ENCODE measurements at places on chromosomes 5 and 9.

DNA sequence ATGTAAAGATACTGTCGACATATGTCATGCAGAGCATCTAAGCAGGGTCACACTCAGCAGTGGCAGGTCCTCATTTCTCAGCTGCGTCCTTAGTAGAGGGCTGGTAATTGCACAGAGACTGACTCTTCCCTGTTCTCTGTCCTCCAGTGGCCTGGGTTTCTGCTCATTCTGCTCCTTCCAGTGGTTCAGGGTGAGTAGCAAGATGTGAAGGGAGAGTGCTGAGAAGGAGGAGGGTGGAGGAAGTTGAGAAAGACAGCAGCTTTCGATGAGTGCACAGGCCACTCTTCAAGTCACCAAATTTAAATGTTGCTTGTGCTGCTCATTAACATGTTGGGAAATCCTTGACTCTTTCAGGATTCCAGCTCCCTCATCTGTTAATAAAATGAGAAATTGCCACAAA, 203.9 kb downstream of the FBXL7 start:
- DNase-seq = no peak

- no peak for DNase-seq
Observed at GRCh38 chr5:142860270-142860669, 90.1 kb downstream of the ARHGAP26 start.

DNA sequence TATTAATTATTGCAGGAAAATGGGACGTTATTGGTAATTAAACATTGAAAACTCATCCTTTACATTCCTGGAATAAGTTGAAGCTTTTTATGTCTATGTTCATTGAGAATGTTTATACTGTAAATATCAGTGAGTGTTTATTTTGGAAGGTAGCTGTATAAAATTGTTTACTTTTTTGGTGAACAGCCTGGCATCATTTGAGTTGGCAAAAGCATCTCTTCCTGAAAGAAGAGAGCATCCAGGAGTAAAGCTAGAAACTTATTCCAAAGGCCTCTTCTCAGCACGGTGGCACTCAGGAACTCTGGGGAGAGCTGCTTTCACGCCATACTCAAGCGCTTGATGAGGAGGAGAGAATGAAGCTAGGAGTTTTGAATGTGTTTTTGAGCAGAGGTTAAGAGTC, 79.9 kb downstream of the GAPVD1 start:
- DNase-seq = no peak

- no peak for DNase-seq
Observed at GRCh38 chr5:23314827-23315226, 192.6 kb upstream of the PRDM9 start.

DNA sequence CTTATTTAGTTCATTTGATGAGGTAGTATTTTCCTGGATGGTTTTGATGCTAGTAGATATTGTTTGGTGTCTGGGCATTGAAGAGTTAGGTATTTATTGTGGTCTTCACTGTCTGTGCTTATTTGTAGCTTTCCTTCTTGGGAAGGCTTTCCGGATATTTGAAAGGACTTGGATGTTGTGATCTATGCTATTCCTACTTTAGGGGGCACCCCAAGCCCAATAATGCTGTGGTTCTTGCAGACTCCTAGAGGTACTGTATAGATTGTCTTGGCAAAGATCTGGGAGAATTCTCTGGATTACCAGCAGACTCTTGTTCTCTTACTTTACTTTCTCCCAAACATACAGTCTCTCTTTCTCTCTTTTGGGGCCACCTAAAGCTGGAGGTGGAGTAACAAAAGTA, 315.7 kb downstream of the MAT2B start:
- DNase-seq = no peak

DNA sequence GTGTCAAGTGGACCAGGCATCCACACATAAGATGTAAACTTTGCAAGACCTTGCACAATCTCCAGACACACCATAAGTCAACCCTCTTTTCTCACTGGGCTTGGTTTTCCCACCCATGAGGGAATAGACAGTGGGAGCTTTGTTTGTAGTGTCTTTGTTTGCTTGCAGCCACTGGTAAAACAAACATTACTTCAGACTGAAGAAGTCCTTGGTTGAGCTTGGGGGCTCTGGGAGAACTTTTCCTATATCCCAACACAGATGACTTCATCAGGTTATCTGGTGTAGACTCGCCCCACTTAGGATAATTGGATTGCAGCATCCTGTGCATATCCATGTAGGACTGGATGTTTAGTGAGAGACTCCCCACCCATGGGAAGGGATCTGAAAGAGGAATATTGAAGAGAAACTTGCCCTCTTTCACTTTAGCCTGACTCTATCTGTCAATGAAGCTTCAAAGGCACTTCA, 11.5 kb upstream of the ADGRV1 start:
- DNase-seq = no peak

- no peak for DNase-seq
Observed at GRCh38 chr9:92345582-92345981, 19.8 kb downstream of the CENPP start.

DNA sequence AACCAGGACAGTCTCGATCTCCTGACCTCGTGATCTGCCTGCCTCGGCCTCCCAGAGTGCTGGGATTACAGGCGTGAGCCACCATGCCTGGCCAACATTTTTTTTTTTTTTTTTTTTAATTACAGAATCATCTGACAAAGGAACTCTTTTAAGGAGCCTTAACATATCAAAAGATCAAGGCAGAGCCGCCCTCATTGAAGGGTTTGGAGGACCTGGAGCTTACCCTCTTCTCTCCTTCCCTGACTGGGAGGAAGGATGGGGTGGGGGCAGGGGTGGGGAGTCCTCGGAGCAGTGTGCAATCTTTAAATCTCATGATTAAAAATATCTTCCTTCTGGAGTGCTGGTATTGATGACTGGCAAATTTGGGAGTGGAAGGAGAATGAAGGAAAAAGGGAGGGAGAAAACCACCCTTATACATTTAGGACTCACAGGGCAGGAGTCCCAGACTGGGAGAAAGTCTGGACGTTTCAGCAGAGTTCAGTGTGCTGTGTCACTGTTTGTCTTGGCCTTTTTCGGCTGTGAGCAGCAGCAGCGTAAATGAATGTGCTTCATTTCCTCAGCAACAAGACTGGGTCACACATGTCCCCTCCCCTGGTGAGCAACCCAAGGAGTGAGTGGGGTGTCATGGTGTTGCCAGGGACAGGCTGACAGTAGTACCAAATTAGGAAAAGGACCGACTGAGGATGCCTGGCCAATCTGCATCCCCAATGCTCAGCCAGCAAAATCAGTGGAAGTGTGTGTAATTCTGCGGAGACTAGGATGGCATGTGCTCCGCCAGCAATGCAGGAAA, 115.3 kb upstream of the BNC2 start:
- DNase-seq = no peak

DNA sequence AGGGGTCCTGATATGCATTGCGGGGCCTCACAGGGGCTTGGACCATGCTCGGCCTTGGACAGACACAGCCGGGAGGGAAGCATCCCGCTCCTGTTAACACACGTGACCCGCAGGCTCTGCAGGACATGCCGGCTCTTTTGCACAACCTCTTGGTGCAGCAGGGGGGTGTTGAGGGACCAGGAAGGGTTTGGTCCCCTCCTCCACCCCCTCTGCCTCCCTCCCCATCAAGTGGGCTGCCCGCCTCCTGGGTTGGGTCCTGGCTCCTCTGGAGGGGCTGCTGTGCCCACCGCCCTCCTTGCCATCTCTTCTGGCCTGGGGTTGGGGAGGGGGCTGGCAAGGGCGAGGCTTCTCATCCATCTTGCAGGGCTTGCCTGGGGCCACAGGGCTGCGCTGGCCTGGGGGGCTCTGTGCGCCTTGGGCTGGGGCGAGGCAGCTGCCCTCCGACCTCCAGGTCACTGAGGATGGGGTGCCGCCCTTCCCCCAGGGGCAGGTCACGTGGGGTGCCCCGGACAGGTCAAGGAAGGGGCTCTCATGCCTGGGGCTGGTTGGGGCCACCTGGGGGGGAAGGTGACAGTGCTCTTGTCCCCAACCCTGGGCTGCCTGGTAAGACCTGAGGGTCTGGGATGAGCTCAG, 16.8 kb upstream of the SLC9A3 start:
- DNase-seq = peak; percentile 15

DNA sequence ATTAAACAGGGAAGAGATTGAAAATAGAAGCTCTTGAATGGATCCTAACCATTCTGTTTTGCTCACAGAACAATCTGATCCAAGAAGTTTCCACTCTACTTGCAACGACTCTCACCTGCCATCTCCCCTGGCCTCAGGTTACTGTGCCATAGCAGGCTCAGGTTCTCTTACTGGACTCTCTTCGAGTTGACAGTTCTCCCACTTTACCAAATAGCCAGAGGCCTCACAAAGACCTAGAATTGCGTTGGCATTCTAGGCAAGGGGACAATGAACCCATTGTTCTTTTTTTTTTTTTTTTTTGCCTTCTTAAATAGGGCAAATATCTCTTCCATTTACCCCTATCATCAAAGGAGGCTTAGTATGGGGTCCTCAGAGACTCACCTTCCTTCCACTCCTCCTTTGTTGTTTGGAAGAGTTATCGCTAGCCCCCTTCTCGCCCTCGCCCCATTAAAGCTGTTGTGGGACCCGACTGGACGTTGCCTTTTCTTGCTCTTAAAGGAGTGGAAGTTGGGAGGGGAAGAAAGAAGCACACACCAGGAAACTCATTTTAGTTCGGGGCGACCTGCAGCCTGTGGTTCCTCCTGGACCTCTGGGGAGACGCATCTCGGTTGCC, 688 bp upstream of the PLPPR1 start:
- DNase-seq = no peak

GRCh38 chr5:159826351-159827214, 89.7 kb upstream of the ADRA1B start:
- DNase-seq = no peak

DNA sequence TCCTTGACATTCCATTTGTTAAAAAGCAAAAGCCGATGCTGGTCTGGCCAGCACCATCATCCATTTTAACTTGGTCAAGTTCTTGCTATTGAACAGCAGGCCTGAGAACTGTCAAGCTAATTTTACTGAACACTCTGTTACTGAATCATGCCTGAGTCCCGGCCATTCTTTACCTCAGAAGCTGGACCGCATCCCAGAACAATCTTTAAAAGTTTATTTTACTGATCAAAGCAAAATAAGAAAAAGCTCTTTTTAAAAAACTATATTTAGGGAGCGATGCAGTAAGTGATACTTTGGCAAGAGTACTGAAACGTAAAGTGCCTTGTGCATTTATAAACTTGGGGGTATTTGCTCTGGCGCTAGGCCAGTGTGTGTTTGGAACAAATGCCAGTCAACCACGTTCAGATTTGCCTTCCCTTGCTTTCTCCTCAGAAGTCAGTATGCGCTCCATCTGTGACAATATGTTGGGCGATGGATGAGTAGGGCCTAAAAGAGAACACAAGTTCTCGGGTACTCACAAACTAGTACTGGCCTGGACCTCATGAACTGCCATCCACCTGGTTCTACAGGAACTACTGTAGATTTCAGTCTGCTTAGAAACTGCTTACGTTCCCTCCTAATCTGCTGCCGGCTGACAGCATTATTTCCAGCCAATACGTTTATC, 161.9 kb downstream of the MAPKAP1 start:
- DNase-seq = no peak

DNA sequence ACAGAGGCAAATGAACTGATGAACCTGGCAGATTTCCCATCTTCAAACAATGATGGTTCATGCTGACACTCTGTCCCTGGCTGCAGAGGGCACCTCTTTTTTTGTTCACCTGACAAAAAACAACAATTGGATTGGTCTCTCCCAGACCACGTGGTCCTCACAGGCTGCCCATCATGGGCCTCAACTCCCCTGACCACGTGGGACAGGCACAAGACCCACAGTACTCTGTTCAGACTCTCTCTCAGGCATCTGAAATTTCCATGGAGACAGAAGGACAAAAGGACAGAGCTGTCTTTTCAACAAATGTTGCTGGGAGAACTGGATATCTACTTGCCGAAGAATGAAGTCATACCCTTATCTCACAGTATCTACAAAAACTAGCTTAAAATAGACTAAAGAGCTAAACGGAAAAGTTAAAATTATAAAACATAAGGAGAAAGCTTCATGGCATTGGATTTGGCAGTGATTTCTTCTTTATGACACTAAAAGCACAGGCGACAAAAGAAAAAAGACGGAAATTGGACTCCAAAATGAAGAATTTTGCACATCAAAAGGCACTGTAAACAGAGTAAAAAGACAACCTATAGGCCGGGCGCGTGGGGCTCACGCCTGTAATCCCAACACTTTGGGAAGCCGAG, 12.2 kb upstream of the DRD1 start:
- DNase-seq = no peak

DNA sequence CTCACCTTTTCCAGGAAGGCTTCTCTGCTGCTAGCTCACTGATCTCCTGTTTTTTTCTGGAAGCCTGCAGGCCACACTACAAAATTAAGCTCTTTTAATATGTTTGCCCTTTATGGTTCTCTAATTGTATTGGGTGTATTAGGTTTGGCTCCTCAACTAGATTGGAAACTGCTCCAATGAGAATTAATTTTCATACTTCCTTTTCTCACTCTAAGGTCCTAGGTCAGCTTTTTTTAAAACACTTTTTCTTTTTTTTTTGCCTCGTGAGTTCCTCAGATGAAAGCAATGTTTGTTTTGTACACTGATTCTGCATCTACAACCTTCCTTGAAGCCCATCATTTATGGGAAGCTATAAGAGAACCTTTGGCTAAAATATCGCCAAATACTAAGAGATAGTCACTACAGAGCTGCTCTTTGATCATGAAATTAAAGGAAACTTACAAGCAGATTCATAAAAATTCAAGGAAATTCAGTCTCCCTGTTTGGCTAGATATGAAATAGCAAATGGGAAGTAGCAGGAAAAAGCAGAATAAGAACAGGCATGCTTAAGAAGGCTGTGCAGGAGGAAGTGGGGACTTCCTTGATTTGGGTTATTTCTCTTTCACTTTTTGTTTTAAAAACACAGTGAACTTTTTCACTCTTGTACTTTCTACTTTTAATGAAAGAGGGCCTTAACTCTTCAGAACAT, 55.2 kb upstream of the FYB1 start:
- no peak for DNase-seq

GRCh38 chr5:16140417-16140816, 39.2 kb downstream of the MARCHF11 start:
- DNase-seq = no peak

DNA sequence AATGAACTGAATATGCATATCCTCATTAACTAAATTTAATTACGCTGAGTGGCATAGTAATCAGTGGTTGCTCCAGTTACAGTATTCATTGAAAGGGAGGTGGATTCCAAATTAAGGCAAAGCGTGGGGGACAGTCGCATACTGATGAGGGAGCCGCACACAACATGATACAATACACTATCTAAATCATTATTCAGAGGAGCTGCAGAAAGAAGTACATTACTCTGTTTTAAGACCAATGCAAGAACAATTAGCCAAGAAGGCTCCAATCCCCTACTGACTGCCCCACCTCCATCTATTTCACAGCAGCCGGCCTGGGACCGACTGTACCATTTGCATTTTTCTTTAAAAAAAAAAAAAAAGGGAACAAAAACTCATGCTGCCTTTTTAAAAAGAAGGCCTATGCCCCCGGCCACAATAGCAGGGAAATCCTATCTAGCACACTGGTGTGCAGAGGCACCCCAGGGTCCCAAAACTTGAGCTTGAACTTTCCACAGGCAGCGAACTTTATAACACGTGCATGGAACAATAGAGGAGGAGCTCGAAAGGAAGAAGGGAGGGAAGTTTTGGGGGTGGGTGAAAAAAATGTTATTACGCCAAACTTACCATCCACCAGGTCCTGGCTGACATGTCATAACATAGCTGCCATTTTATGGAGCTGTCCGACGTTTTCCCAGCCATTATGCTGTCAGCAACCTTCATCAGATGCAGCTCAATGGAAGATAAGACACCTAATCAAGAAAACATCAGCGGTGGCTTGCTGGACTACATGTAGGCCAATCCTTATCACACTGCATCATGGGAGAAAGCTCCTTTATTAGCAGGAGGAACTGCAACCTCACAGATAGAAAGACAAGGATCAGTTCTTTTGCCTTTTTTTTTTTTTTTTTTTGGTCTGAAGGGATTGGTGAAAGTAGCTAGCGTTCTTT, 161.6 kb downstream of the ZDHHC21 start:
- no peak for DNase-seq

All from activated naive CD4-positive, alpha-beta T cell treated with anti-CD3 and anti-CD28 coated beads, Interleukin-2, amount 10 ng/mL, durations not matched to agents 7 days and 5 days (primary cell).